Dorsolateral prefrontal cortex (tissue), 122 donors: ENCODE measurements at places on chromosomes 12 and 14.

GRCh38 chr12:83114966-83115365 lies 428.3 kb downstream of the TMTC2 start:
- no peak for DNase-seq

GRCh38 chr14:61547186-61548069 lies 147.9 kb upstream of the HIF1A start:
- DNase-seq: no peak

- DNase-seq: no peak
Measured at GRCh38 chr12:57329219-57329618, 78.2 kb upstream of the STAC3 start.

DNA sequence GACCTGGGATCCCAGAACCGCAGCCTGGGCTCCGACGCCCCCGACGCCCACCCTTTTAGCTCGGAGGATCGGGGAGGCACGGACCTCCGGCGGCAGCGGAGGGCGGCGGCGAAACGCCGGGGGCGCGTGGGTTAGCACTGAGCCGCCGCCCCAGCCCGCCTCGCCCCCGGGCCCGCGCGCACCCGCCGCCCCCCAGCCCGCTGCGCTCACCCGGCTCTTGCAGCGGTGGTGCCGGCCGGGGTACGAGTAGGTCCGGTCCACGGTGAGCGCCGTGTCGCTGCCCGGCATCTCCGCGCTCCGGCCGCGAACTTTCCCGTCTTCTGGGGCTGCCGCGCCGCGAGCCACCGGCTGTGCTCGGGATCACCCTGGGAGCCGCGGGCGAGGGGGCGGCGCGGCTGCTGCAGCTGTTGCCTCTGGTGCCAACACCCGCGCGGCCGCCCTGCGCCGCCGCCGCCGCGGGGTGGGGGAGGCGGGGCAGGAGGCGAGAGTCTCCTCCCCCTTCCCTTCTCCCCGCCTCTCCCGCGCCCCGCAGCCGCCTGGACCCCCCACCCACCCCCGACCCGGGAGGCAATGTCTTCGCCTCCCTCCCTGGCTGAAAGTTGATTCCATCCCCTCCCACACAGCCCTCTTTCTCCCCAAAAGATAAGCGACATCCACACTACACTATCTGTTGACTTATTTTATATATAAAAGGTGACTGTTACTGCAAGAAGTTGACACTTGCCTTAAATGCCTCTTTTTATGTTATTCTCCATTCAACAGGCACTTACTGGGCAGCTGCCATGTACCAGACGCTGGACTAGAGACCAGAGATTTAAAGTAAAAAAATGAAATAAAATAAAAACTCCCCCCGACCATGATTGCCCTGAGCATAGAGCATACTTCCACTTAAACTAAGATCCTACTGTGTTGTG lies at the start of gene TMCC3:
Gene TMCC3, minus strand, starts transcription at position 415 of the 914 bp plus-strand sequence. Its CDS starts 127 bp downstream, at position 288.
- DNase-seq: peak; percentile 84

- no peak for DNase-seq
Measured at GRCh38 chr12:7994731-7995205, 37.7 kb upstream of the FOXJ2 start.
